ENCODE measurements at places on chromosomes 11 and 22.

DNA sequence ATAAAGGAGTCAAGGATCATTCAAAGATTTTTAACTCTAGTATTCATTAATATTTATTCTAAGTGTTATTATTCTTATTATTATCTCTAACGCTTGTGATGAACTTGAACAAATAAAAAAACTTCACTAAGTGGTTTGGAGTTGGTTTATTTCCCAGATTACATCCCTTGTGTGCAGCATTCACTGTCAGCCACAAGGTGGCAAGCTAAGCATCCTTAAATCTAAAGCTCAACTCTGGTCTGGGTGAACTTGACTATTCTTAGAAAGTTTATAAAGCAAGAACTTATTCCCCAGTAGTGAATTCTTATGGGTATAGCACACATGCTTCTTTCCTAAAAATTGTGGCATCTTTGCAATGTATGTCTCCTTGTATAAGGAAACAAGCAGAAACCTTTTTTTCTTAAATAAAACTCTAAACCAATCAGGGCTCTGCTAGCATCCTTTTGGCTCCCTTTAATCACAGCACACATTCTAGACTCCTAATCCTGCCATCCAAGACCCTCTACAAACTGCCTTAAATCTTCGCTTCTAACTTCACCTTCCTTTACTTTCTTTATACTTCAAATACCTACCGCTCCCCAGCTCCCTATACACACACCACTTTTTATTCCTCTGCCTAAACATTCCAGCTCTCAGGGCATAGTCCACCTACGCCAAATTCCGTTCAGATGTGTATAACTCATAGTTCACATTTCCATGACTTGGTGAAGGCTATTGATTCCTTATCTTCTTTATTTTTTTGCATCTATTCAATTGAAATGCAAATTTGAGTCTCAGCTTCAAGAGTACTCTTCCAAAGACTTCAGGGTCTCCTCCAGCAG lies 1068.8 kb downstream of the DLG2 start:
- DNase-seq: no peak

- DNase-seq: no peak
These were observed 324.6 kb upstream of the MTNR1B start for GRCh38 chr11:92644595-92645445.

- no peak for DNase-seq
These were observed 21.2 kb upstream of the PSMA1 start for GRCh38 chr11:14541192-14541947.

DNA sequence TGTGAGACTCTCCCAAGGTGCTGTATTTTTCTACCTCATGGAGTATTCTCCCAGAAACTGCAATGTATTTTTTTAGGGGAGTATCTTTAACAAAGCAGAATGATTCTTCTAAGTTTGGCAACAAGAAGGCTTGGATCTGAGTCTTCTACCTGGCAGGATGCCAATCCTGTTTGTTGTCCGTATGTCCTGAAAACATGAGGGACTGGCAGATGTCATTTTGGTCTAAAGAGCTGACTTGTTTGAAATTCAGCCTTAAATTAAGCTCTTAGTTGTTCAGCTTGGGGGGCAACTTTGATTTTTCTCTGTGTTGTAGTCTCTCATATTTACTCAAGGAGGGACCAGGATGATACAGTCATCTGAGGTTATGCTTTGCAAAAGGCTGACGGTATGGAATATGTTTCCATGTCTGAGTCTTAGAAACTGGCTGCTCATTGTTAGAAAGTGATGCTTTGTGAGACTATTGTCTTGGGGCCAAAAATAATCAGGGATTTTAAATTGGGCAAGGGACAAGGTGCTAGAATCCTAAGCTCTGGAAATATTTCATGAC lies 9.3 kb downstream of the MRPL16 start:
- DNase-seq: no peak

DNA sequence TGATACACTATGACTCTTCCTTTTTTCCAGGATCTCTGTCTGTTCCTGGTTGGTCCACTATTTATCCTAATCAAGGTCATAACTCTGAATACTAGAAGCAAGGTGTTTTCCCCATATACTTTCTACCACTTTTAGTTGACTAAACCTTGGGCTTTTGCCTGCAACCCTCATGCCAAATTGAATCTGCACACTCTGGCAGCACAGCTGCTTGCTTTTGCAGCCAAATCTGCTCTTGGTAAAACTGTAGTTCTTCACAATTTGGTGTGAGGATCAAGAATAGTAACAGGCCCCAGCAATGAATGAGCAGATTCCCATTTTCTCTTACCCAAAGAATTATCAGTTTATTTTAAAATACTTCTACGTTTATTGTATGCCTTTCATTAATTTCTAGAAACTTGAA lies 586.5 kb upstream of the CNTN5 start:
- no peak for DNase-seq

Data from T-helper 1 cell (primary cell).